ENCODE measurements at places on chromosomes 2 and 18.

DNA sequence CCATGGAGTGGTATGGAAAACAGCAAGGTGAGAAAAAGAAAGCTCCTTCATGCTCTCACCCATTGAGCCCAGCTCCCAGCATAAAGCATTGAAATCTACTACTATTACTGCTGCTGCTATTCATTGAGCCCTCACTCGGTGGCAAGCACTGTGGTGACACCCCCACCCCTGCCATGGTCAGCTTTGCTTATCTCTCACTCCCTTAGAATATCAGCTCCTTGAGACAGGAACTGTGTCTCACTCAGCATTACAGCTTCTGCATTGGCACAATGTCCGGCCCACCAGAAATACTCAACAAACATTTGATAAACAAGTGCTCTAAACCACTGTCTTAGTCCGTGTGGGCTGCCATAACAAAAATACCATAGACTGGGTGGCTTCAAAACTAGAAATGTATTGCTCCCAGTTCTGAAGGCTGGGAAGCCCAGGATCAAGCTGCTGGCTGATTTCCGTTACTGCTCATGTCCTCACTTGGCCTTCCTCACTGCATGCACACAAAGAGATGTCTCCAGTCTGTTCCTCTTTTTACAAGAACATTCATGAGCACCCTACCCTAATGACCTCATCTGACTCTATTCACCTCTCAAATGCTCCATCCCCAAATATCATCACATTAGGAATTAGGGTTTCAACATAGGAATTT, 116.3 kb downstream of the ZBTB7C start:
- DNase-seq, result no peak

DNA sequence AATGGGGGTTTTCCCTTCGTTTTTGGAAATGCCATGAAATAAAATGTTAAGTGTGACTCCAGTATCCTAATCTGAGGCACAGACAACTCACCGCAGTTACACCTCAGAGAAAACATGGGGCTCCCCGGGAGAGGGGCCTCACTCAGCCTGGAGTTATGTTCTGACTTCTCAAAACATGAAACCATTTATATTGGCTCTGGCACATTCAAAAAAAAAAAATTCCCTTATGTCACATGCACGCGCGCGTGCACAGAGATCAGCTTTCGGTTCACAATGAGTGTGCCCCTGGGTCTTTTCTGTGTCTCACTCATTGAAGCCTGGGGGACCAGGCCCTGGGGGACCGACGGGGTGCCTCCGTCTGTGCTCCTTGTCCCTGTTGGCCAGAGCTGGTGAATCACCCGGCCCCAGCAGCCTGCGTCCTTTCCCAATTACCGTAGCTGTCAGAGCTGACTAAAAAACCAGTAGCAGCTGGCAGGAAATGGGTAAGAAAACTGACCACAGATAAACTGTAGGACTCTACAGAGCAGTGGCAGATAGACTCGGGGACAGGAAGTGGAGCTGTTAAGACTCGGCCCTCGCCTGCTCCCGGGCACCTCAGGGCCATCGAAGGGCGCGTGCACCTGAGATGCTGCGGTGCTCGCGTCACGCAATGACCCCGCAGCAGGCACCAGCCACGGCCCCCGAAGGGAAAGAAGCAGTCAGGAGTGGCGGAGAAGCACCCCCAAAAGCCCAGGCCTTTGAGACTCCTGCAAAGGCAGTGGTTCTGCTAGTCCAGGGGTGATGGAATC, 138.3 kb upstream of the ID2 start:
- DNase-seq, result no peak

- DNase-seq, result no peak
These were observed 6.7 kb downstream of the CHMP3 start for GRCh38 chr2:86556508-86556907.

GRCh38 chr2:198456418-198456817, 652.0 kb downstream of the PLCL1 start:
- DNase-seq, result no peak

DNA sequence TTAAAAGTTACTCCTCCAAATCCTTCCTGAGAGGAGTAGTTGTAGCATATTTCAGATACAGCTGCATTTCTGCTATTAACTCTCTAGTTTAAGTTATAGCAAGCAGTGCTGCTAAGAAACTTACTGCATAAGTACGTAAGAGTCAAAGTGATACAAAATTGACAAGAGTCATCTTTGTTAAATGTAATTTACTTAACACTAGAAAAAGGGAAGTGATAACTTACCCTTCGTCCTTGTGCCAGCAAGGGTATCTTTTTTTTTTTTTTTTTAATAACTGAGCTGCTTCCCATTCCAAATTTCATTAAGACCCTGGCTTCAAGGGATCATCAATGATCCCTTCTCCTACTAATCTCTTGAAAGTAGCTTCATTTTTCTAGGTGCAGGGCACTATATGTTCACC, 493.0 kb downstream of the PLCL1 start:
- no peak for DNase-seq

- no peak for DNase-seq
These were observed 855.7 kb downstream of the TRIB2 start for GRCh38 chr2:13572466-13572865.

DNA sequence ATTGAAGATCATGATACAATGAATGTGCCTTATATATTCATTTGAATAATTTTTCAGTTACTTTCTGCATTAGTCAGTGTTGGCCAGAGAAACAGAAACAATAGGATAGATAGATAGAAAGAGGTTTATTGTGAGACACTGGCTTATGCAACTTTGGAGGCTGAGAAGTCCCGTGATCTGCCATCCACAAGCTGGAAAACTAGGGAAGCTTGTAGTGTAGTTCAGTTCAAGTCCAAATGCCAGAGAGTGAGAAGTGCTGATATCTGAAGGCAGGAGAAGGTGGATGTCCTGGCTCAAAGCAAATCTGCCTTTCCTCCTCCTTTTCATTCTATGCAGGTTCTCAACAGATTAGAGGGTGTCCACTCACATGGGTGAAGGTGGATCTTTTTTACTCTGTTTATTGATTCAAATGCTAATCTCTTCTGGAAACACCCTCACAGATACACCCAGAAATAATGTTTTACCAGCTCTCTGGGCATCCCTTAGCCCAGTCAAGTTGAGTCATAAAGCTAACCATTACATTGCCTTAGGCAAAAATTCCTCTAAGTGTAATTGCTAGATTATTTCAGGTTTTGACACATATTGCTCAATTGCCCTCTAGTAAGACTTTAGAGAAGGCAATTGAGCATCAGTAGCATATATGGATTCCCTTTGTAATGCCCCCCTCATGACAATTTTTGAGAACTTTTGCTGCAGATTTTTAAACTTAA, 341.4 kb downstream of the LPIN1 start:
- no peak for DNase-seq

GRCh38 chr2:235055891-235056516, 104.2 kb downstream of the SH3BP4 start:
- DNase-seq, result no peak

DNA sequence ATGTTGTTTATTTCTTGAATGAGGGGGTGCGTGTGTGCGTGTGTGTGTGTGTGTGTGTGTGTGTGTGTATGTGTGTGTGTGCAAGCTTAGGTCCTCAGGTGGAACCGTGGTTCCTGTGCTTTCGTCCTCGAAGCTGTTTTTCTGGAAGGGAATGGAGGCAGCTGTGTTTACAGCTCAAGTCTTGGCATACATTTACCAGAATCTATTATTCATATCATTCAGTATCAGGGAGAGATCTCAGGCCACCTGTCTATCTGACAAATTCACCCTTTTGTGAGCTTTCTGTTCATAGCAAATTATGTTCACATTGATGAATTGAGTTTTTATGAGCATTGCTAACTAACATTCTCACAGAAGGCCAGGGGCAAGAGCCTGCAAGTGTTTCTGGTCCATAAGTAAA, 550.4 kb downstream of the ARHGAP15 start:
- peak; percentile 38 for DNase-seq
